Foreskin fibroblast (primary cell): ENCODE measurements at places on chromosomes 6 and 20.
A peak's percentile ranks its signal among the peaks of the same experiment; 100 is the strongest.

GRCh38 chr20:54038961-54039360 lies 31.4 kb downstream of the BCAS1 start:
- DNase-seq = no peak

GRCh38 chr6:82589509-82590206 lies 226.0 kb downstream of the TPBG start:
- peak; percentile 85 for DNase-seq

DNA sequence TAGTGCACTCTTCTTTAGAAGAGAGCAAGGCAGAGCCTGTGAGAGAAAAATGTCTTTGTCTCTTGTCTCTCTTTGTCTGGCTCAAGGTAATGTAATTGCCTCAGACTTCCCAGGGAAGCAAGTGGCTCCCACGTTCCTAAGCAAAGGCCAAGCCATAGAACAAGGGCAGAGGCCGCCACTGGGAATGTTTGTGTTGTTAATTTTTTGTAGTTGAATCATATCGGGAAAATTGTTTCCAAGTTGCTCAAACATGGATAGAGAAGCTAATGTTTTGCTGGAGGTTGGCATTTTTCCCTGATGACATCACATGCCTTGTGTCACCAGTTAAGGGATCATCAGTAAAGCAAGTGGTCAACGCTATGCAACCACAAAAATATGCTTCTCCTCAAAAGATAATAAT lies 211.5 kb upstream of the FOXA2 start:
- DNase-seq = peak; percentile 98

DNA sequence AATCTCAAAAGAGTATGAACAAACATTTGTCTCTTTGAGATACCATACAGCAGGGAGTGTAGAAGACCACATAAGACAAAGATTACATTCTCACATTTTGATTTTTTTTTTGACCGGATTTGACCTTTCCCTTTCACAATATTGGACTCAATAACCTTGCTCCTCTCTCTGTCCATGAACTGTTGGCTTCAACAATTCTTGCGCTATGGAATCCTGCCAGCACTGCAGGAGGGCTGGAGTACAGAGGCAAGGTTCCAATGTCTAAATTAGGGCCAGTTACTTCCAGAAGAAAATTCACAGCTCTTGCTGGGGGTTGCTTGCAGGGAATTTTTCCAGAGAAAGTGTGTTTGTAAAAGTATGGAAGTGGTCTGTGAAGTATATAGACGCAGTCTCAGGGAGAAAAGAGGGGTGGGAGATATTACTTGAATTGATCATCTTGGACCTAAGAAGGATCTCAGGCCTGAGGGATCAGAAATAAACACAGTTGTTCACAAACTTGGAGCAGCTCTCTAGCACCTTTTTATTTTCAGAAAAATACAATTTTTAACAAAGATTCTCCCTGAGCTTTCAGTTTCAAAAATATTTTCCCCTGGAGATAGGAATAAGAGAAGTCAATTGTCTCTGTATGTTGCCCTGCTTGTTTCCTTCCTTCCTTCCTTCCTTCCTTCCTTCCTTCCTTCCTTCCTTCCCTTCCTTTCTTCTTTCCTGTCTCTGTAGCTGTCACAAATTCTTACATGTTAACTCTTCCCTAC lies 765.9 kb downstream of the BCKDHB start:
- no peak for DNase-seq

DNA sequence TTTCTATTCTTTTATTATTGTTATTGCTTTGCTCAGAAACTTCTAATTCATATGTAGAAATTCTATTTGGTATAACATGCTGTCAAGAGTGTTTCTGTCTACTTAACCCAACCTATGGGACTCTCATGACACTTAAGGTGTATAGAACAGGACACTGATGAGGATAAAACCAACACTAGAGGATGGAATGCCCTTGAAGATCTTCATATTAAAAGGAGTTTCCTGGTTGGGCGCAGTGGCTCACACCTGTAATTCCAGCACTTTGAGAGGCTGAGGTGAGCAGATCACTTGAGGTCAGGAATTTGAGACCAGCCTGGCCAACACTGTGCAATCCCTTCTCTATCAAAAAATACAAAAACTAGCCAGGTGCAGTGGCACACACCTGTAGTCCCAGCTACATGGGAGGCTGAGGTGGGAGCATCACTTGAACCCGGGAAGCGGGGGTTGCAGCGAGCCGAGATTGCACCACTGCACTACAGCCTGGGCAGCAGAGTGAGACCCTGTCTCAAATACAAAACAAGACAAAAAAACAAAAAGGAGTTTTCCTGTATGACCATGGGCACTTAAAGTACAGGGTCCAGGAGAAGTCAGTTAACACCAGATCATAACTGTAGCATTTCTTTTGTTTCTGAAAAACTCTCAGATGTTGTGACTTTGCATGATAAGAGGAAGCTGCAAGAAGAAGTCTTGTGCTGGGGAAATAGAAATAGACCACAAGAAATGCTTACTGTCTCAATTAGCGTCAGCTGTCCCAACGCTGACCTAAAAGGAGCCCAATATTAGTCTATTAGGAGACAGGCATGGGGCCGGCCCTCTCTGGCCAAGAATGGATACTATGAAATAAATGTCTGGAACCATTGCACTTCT lies 38.9 kb upstream of the CD2AP start:
- no peak for DNase-seq

- DNase-seq = peak; percentile 39
Observed at GRCh38 chr6:36724514-36725390, 27.1 kb downstream of the RAB44 start.

DNA sequence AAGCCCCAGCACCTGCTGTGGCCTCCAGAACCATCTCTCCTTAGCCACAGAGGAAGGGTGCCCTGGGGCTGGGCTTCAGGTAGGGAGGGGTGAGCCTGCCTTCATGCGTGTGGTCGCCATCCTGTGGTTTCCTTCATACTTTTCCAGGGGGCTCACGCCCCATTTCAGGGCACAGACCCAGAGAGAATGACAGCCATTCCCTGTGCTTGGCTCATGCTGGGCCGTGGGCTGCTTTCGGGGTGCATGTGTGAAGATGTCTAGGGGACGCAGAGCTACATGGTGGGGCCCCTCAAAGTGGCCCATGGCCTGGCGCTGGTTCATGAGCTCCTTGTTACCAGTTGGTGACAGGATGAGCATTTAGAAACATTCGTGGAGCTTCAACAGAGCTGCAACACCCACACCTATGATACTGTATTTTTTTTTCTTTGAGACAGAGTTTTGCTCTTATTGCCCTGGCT lies 190.3 kb upstream of the SLC24A3 start:
- DNase-seq = no peak

DNA sequence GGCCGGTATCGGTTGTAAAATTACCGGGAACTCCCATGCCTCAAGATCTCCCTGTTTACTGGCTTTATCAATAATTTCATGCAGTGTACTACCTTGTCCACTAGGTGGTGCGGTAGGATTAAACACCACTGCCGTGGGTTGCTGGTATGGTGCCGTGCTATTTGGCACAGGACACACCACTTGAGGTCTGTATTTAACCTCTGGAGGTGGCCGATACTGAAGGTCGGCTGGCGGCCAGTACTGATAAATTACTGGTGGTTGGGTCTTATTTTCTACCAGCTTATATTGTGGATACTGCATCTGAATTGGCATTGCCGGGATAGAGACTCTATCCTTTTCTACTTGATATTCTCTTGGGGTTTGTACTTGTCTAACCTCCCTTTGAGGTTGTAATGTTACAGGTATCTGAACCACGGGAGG lies 14.3 kb upstream of the PTCRA start:
- peak; percentile 65 for DNase-seq

DNA sequence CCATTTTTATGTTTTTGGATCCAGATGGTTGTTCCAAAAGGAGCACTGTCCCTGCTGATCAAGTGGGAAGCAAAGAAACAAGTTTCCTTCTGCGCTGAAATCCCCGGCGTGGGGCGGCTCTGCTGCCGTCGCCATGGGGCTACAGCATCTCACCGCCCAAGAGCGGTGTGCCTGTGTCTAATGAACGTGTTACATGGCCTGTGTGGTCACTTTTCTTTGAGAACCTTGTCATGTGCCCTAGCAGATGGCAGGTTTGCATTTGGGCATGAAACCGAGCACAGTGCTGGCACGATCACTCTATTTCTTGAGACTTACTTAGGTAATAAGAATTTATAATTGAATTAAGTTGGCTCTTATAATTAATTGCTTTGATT lies 51.9 kb downstream of the ZDHHC14 start:
- DNase-seq = no peak

GRCh38 chr6:37200085-37200484 lies 30.1 kb downstream of the PIM1 start:
- DNase-seq = no peak
